ENCODE measurements at places on chromosomes 2 and 18. TPM values are rescaled to one million over a fixed set of nuclear protein-coding genes. Genes with fewer than 3 reads are reported as not detected.

Gene HTR2B
- total RNA-seq, result 6.4 TPM

Gene RND3
- total RNA-seq, result 9.1 TPM

Gene HOXD11
- not detected for total RNA-seq

Gene SLC9A4
- not detected for total RNA-seq

DNA sequence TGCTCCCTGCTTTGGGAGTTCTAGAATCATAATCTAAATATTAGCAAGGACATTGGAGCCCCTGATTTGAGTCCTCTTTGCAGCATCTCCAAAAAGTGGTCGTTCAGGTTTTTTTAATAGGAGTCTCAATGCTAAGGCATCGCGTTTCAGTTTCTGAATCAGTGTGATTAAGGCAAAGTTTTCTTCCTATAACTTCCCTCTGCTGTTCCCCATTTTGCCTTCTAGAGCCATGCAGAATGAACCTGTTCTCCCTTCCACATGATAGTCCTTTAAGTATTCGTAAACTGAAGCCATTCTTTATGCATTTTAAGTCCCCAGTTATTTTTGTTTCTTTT, 159.5 kb downstream of the PTGR3 start:
- DNase-seq, result no peak

- DNase-seq, result no peak
These were observed 567.0 kb upstream of the ZEB2 start for GRCh38 chr2:145086910-145087309.

- DNase-seq, result peak; percentile 82
These were observed 177.8 kb downstream of the GBX2 start for GRCh38 chr2:235990344-235990743.

GRCh38 chr18:11035814-11036495, 113.4 kb downstream of the PIEZO2 start:
- DNase-seq, result no peak

All from right cardiac atrium (tissue), 5 donors.